Vagina (tissue), 2 donors: ENCODE measurements at places on chromosomes 3 and 15.

DNA sequence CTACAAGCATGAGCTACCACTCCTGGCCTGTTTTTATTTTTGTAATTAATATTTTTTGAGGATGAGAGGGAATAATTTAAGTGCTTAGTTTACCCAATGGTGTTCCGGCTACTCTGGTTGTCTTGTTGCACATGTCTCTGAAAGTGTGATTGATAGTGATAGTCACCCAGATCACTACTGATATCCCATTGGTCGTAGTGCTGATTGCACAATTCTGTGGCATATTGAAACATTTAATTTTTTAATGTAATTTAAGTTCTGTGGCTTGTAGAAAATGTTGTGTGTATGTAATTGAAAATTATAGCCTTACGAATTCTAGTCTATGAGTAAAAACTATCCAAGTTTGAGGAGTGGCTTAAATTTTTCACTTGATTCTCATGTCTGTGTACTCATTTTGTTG, 11.9 kb downstream of the ARIH2 start:
- DNase-seq: no peak

GRCh38 chr15:95559875-95560394, 770.6 kb upstream of the NR2F2 start:
- DNase-seq: no peak

- DNase-seq: no peak
These were observed 115.8 kb downstream of the PLCH1 start for GRCh38 chr3:155629056-155629455.

DNA sequence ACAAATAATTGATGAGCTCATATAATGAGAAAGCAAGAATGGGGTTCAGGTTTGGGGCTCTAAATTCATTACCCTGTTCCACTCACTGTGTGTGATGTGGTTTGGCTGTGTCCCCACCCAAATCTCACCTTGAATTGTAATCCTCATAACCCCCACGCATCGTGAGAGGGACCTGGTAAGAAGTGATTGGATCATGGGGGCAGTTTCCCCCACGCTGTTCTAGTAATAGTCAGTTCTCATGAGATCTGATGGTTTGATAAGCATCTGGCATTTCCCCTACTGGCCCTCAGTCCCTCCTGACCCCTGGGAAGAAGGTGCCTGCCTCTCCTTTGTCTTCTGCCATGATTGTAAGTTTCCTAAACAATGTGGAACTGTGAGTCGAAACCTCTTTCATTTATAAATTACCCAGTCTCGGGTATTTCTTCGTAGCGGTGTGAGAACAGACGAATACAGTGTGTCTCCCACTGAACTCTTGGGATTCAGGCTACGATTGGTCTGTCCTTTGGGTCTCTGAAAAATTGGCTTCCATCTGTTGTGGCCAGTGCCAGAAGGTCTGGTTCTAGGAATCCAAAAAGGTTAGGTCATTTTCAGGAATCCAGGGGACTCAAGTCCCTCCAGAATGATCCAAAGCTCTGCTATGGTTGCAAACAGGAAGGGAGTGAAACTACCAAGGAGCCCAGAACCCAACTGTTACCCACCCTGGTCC, 87.7 kb downstream of the XXYLT1 start:
- no peak for DNase-seq

DNA sequence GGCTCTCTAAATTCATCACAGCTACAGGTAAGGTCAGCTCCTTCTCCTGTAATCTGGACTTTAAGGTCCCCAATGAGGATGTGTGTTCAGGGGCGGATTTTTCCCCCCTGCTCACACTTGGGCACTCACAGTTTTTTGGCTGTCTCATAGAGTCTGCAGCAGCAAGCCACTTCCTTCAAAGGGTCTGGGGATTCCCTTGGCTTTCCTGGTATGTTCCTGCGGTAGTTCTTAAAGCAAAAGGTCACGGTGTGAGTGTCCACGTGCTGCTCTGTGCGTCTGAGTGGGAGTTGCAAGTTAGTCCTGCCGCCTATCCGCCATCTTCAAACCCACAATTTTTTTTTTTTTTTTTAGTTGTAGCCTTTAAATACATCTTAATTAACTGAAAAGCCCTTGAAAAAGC, 15.4 kb upstream of the CFAP20DC start:
- DNase-seq: no peak

- DNase-seq: no peak
These were observed 25.2 kb downstream of the CEP152 start for GRCh38 chr15:48785712-48786111.

- no peak for DNase-seq
These were observed 166.9 kb downstream of the DCLK3 start for GRCh38 chr3:36597422-36597821.

GRCh38 chr3:51604212-51604611, 65.7 kb downstream of the RAD54L2 start:
- no peak for DNase-seq

DNA sequence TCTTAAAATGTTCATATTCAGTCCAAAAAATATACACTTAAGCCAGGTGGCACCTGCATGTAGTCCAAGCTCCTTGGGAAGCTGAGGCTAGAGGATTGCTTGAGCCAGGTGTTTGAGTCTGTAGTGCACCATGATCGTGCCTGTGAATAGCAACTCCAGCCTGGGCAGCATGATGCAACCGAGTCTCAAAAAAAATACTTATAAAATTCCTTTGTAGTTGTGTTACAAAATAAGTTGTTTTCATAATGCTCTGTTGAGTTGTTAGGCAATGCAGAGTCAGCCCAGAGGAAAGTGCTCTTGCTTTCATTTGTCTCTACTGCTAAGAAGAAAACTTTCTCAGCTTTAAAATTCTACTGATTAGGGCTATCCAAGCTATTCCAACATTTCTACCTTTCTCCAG, 442.8 kb upstream of the ARRDC4 start:
- no peak for DNase-seq

DNA sequence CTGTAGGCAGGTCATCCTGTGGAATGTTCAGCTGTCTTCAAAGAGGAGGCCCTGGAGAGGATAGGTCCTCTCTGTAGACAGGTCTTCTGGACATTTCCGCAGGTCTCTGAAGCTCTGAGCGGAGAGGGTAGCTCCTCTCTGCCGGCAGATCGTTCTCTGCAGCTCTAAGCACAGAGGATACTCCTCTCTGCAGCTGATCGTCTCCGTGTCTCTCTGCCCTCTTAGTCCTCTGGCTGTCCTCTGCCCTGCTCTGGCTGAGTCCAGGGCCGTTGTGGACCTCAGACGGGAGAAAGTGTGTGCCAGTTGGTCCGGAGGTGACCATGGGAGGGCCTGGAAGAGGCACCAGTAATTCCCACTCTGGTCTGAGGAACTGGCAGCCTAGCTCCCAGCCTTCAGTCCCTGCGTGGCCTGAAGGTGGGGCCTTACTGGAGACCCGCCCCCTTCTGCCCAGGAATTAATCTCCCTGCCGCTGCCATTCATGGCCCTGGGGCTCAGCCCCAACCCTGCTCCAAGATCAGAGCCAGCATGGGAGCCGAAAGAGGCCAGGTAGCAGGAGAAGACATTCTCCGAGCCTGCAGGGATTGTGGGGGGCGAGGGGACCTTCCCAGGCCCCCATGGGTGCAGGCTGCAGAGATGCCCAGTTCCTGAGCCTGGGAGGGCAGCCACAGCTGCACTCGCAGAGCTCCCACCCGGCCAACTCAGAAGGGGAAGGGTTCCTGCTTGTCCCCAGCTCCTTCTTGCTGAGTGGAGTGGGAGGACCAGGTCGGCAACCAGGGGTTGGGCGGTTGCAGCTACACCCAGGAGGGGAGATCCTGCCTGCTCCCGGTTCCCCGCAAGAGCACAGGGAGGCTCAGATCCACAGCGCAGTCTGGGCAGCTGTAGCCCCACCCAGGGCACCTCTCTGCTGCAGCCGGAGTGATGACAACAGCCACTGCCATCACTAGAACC, 488.7 kb downstream of the RSL24D1 start:
- no peak for DNase-seq

DNA sequence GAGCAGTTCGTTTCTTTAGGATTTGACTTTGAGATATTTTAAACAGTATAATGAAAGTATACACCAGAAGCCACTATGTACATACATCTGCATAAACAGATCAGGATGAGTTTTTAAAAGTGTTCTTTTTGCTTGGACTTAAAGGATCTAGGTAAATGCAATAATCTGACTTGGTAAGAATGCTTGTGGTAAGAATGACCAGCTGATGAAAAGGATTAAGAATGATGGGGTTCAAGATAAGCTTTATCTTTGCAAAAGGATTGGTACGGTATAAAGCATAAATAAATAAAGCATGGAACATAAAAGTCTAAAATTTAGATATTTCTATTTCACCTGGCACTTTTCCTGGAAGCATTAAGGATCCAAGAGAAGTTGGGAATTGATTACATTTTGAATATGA, 9.8 kb upstream of the MME start:
- no peak for DNase-seq

- DNase-seq: no peak
These were observed 41.5 kb downstream of the KLHL25 start for GRCh38 chr15:85753261-85753660.

DNA sequence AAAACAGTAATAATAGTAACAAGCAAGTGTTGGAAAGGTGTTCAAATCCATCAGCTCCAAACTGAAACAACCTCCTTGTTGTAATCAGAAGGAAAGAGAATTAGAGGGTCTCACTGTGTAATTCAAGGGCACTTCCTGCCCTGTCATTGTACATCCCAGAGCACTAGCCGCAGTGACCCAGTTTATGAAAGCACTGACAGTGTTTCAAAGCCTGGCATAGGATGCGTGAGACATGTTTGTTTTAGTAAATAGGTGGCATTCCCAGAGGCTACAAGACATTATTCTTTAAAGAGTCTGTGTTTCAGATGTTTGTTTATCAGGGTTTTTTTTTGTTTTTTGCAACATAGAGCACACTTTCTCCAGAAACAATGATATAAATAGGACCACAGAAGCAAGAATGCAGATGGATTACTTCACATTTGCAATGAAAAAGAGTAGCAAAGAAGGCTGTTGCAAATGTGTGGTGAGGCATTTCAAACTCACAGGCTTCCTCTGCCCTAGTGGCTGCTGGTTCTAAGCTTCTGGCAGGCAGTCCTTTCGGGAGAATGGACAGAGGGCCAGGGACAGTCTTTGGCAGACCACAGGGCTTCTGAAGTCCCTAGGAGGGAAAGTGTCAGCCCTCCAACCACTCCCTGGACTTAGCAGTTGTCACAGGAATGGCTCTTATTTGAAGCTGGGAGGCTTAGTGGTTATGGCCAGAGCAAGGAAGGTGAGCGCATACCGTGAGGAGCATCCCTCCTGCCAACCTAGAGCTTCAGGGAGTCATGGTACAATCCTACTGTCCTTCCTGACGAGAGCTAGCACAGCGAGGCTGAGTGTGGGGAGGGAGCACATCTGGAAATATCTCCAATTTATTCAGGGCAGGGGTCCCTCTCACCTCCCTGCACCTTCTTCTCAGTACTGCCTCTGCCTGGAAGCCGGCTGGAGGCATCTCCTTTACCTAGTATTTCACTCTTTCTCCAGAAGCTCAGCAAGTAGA, 31.4 kb upstream of the TIPARP start:
- DNase-seq: no peak

DNA sequence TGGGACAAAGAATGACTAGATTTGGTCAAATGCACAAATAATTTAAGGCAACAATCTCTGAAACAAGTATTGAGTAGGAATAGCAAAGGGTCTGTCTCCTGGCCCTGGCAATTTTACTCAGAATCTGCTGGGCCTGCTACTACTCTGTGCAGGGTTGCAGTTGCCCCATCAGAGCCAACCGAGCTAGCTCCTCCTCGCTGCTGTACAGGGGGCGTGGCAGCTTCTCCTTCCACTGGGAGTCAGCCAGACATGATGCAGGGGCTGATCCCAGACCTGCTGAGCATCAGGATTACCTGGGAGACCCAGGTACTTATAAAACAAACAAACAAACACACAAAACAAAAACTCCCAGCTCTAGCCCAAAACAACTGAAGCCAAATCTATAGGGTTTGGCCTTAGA, 30.5 kb upstream of the PXYLP1 start:
- no peak for DNase-seq

GRCh38 chr3:14319654-14320182, 82.7 kb upstream of the SLC6A6 start:
- no peak for DNase-seq

GRCh38 chr15:70327856-70328678, 230.3 kb upstream of the TLE3 start:
- no peak for DNase-seq
